ENCODE measurements at places on chromosomes 5 and 9.

DNA sequence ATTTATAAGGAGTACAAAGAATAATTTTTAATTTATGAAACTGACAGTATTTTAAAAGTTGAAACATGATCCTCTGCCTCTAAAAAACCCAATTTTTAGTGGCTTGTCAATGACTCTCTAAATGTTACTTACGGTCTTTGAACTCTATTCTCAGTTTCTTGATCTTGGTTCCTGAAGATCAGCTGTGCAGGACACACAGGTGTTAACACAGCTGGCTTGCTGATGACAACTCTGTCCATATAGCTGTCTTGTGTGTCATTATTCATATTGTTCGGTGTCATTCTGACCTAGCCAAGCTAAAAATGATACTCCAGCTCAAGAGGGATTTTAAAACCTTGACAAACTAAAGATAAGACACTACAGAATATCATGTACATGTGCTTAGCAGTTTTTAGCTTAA lies 314.5 kb downstream of the CCDC171 start:
- DNase-seq: no peak

DNA sequence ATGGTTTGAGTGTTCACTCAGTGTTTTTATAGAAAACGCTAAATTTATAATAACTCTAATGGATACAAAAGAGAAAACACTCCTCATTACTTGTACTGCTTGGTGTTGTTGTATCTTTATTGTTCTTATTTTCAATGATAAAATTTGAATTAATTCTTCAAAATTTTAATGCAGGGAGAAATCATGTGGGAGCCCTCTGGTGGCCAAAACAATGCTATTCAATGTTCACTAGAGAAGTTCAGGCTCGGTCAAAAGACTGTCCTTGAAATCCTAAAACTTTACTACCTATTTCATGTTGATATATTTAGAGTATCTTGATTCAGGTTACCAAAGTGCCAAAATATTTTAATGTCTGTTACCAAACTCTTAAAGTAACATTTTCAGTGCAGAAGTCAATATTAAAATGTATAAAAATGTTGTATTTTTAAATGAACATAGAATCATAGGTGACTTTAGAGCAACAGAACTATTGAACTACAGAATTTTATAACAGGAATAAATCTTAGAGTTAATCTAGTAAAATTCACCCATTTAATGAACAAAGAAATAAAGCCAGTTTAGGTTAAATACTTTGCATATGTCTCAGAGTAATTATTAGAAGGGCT lies 1259.8 kb downstream of the PTPRD start:
- DNase-seq: no peak

GRCh38 chr5:156481741-156482140 lies 154.8 kb downstream of the SGCD start:
- DNase-seq: no peak

GRCh38 chr9:128548876-128549275 lies 3.5 kb upstream of the SPTAN1 start:
- no peak for DNase-seq

DNA sequence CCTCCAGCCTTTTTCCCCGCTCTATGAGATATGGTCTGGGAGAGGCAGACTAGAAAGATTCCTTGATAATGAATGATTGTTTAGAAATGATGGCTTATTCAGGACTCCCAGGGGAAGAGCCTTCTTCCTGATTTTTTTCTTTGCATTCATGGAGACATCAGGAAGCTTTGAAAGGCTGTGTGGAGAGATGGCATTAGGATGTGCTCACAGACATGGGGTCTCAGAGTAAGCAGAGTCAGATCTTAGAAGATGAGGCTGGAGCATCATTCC lies 37.1 kb downstream of the PPARGC1B start:
- DNase-seq: no peak

- DNase-seq: no peak
Observed at GRCh38 chr9:109455391-109455790, 42.7 kb downstream of the PTPN3 start.

- no peak for DNase-seq
Observed at GRCh38 chr9:99118782-99119466, 14.0 kb downstream of the TGFBR1 start.

GRCh38 chr5:180684623-180685161 lies 35.3 kb upstream of the FLT4 start:
- DNase-seq: no peak

DNA sequence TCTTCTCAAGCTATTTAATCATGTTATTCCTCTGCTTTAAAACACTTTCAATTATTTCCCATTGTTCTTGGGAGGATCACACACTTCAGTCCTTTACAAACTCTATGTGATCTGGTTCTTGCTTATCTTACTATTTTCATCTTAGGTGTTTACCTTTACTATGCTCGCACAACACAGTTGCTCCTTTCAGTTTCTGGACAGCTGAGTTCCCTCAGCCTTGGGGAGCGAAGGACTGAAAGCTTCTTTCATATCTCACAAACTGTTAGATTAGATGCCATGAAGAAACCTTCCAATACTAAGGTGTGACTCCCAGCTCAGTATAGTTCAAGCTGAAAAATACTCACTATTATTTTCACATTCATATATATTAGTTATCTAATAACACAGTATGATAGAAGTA lies 117.9 kb downstream of the CDC42SE2 start:
- no peak for DNase-seq

All from AG09319 (cell line).